ENCODE measurements at places on chromosomes 5 and 9.

GRCh38 chr5:169153405-169153804, 147.5 kb downstream of the SLIT3 start:
- DNase-seq, result no peak

DNA sequence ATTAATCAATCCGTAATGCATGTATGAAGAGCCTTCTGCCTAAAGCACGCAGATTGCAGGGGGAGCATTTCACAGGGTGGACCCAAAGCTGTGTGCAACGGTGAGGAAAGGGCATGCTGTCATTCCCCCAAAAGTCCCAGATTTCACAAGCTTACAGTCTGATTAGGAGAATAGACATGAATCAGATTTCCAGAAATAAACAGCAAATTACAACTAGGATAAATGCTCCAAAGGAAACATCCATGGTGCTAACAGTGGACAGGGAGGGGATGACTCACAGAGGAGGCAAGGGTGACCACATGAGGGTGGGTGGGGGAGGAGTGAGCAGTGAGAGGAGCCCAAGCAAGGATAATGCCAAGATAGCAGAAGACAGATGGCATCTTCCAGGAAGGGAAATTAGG, 258.4 kb upstream of the TAS2R1 start:
- no peak for DNase-seq

DNA sequence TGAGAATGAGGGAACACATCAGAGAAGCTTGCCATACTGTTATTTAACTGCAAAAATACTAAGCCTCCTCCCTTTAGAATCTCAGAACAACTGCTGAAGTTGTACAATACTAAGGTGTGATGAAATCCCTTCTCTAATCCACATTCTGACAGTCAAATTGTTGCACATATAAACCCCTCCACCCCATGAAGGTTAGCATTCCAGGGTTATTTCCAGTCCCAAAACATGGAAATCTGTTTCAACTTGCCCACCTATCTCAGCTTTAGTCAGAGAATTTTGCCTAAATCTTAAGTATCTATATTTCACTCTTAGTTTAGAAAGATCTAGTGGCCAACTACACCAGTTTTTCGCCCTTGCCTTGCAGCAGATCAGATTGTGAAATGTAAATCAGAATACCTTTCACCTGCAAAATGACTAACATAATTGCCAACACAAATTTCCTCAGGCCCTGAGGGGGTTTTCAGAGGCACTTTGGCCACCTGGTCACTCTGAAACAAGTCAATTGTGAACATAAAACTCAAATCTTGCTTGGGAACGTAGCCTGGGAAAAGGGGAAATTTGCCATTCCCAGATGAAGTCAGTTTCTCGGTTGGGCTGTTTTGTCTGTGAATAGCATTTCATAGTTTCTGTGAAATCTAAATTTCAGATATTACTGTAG, 93.9 kb downstream of the EFNA5 start:
- no peak for DNase-seq

DNA sequence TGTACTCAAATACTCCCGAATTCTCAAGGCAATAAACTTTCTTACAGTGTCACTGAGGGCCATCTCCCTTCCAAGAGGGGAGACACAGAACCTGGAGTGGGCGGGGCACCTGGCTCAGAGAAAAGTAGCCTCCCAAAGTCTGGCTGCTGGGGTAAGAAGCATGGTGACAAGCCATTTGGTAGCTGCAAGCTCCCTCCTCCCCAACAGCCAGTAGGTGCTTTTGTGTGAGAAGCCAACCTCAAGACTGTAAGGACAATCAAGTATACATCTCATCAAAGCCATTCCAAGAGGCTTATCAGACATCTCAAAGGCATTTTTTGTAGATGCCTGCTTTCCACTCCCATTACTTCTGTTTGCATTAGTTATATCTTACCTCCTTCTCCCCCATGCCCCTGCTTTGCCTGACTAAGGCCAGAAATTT, 1.4 kb downstream of the DAB2 start:
- DNase-seq, result no peak

DNA sequence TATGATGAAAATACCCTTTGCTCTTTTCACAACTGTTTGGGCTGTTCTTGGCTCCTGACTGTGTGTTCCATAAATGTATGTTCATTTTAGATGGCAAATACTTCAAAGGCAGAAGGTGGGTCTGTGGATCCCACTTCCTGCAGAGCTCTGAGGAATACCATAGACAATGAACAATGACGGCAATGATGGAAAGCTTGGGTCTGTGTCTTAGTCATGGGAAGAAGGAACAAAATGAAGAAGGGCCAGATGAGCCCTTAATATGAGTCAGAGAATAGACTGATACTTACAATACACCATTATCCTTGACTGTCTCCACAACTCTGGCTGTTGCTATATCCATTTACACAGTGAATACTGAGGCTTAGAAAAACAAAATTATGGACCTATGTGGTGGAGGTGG, 126.0 kb downstream of the SLIT3 start:
- no peak for DNase-seq

GRCh38 chr5:127649018-127649439, at the start of gene CTXN3:
CTXN3 (plus strand) TSS chr5:127649082; CDS start chr5:127657522, 8,440 bp downstream.
- DNase-seq, result no peak

Measured in activated gamma-delta T cell treated with anti-CD3 and anti-CD28 coated beads, Interleukin-2, amount 50 U/mL, for 16 hours (primary cell).